ENCODE measurements at places on chromosomes 1 and 21.
A peak's percentile ranks its signal among the peaks of the same experiment; 100 is the strongest.

GRCh38 chr1:24362982-24363614 is 43.9 kb downstream of the GRHL3 start:
- DNase-seq, result no peak

- no peak for DNase-seq
These were observed 14.4 kb upstream of the VPS26C start for GRCh38 chr21:37281579-37281978.

DNA sequence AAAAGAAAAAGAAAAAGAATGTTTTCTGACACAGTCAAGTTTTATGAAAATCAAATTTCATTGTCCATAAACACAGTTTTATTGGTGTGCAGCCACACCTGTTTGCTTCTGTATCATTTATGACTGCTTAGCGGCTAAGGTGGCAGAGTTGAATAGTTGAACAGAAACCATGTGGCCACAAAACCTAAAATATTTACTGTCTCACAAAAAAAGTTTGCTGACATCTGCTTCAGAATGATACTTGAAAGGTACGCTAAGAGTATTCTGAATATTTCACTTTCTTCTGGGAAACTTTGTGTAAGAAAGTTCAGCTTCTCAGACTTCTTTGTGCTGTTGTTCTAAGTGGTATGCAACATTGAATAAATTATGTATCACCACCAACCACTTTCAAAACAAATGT is 6.2 kb downstream of the KCNK1 start:
- no peak for DNase-seq

- DNase-seq, result no peak
These were observed 37.2 kb downstream of the DNTTIP2 start for GRCh38 chr1:93841771-93842170.

GRCh38 chr1:204498981-204499380 is 4.4 kb upstream of the PIK3C2B start:
- no peak for DNase-seq

GRCh38 chr1:226063224-226063976 is 884 bp downstream of the H3-3A start:
- peak; percentile 71 for DNase-seq

DNA sequence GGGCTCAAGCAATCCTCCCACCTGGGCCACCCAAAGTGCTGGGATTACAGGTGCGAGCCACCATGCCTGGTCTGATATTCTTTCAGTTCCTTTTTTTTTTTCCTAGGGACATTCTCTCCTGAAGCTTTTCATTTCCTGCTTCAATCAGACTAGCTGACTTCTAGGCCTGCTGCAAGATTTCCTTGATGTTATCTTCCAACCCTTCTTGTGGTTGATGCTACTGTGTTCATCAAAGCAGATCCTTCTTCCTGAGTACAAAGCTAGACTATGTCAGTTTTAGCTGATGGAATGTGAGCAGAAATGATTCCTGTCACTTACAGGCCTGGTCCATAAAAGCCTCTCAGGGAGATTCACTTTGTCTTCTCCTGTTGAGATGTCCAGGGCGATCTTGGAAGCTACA is 146.4 kb downstream of the CDC7 start:
- DNase-seq, result no peak

GRCh38 chr1:211939876-211940468 is 95.4 kb downstream of the INTS7 start:
- no peak for DNase-seq

DNA sequence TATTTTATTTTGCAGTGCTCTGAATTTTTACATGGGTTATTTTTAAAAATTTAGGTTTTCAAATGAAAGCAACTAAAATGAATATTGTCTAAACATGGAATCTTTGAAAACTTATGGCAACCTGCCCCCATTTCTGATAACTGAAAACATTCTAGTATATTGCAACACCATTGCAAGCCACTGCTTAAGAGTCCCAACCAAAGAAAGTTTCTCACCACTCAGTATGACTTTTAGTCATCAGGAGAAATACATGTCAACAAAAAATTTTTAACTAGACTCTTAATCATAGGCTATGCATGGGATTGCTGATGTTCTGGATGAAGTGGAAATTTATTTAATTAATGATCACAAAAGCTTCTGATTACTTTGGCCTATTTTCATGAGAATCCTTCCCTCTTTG is 112.1 kb downstream of the TNFSF18 start:
- no peak for DNase-seq

DNA sequence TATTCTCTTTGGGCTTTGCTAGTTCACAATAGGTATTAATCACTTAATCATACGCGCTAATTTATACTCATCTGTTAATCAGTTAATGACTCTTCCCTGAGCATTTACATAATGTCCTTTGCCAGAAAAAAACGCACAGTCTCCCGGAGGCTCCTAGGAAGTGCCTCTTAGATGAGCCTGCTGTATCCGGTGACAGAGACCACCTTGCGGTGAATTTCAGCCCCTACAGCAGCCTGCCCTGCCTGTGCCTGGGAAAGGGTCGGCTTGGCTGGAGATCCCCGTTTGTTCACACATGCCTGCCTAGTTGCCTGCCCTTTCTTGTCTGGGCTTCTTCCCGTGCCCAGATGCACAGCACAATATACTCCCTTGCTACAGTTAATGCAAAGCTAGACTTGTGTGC is 152.9 kb downstream of the ZBTB18 start:
- DNase-seq, result no peak

DNA sequence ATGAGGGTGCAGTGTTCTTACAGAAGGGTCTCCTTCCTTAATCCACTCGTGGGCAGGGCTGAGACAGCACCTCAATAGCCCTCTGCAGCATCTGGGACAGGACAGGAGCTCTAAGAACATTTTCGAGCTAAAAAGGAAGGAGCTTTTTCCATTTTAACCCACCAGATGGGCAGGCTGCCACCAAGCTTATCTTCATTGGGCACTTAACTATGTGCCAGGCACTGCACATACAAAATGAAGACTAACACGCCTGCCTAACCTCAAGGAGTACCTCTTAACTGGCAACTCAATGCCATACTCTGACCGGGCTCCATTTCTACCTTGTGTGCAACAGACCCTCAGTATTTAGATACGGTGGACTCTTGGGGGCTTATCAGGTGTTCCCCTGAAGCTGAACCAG is 48.2 kb downstream of the SSBP3 start:
- no peak for DNase-seq

- no peak for DNase-seq
These were observed 692.7 kb downstream of the LTN1 start for GRCh38 chr21:28299946-28300345.

GRCh38 chr21:32860399-32860798 is 88.8 kb upstream of the PAXBP1 start:
- DNase-seq, result no peak

DNA sequence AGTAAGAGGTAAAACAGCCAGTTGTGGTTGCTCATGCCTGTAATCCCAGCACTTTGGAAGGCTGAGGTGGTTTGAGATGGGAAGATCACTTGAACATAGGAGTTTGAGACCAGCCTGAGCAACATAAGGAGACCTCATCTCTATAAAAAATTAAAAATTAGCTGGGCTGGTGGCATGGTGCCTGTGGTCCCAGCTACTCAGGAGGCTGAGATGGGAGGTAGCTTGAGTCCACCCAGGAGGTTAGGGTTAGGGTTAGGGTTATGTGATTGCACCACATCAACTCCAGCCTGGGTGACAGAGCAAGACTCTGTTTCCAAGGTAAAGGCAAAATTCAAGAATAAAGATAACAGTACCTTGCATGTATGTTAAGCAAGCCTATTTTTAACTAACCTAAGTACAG is 3.5 kb downstream of the SAMSN1 start:
- DNase-seq, result no peak

GRCh38 chr21:36641886-36642285 is 57.0 kb upstream of the SIM2 start:
- no peak for DNase-seq

- DNase-seq, result no peak
These were observed 238.1 kb downstream of the HMCN1 start for GRCh38 chr1:185972096-185972850.

DNA sequence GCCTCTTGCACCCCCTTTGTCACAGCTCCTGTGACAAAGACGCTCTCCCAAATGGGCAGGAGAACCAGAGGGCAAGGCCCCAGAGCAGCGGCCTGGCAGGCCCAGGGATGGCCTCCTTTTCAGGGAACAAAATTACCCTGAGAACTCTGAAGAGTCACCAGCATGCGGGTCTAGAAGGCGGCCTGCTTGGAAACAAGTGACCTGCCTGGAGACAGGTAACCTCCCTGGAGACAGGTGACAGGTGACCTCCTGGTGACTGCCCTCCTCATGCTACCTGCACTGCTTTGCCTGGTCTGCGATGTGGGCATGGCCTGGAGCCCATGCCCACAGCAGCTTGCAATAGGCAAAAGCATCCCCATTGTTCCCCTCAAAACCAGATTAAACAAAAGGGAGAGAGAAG is 86.5 kb upstream of the ZC3H12A start:
- no peak for DNase-seq

- no peak for DNase-seq
These were observed 530.5 kb downstream of the PTBP2 start for GRCh38 chr1:97252076-97252475.

GRCh38 chr1:38005195-38006007 is at the start of gene FHL3:
Gene FHL3 (minus strand): TSS chr1:38005514. CDS start chr1:37999412, 6,102 bp downstream.
- peak; percentile 94 for DNase-seq

DNA sequence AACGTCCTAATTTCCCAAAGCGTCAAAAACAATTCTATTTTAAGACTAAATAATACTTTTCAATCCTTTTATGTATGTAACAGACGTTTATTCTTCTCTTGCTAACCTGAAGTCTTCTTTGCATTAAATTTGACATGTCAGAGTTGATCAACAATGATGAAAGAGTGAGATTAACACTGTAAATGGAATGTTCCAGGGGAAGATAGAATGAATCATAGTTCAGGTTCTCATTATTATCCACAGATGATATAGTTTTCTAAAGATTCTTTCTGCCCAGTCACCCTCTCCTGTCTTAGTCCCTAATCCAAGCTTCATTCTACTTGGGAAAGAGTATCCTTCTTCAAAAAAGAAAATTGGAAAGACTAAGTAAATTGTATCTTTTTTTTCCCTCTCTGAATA is 38.9 kb downstream of the SDCCAG8 start:
- no peak for DNase-seq

DNA sequence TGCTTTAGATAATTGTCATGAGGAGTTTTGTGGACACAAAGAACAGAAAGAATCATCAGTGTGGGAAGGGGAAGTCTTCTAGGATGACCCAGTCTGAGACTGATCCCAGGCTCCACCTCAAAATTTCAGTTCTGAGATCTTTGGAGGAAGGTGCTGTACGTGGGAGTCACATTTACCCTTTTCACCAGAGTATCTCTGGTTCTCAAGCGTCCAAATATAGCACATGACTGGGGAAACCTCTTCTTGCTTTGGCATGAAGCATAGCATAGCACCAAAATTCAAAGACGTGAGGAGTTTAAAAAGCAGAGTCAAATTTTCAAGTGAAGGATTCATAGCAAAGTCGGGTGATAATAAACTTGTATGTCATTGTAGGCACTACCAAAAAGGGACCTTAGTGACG is 96.5 kb downstream of the LRRC53 start:
- DNase-seq, result no peak

Measured in NCI-H526 (cell line).